ENCODE measurements at places on chromosomes 2 and 18.

GRCh38 chr2:226665306-226665831 is 134.3 kb downstream of the IRS1 start:
- no peak for DNase-seq

DNA sequence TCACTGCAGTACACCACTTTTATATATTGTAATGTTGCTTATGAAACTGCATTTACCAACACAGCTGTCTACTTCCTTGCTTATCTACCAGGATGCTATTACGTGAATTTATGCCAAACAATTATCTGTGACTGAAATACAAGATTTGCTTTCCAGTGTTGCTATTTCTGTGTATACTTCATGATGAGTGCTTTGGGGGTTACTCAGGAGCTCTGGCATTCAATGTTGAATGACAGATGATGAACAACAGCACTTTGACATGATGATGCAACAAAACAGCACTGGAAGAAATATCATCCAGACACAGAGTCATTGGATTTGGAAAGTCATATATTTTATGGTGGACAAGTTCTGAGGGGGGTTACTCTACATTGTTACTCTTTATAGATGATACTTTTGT is 125.8 kb downstream of the NETO1 start:
- no peak for DNase-seq

DNA sequence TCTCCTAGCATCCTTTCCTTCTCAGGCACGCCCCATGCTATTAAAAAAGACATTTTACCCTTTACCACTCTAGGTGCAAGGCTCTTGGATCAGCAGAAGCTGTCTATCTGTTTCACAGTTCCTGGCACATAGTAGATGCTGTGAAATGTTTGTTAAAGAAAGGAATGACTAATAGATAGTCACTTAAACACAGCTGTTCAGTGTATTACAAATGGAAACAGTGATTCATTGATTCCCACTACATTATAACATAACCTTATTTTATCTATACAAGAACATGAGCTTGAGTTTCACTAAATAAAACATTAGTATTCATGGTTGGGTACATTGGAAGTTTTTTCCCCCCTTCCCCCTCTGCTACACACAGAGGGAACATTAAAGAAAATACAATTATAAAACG is 142.1 kb downstream of the ASXL3 start:
- no peak for DNase-seq

DNA sequence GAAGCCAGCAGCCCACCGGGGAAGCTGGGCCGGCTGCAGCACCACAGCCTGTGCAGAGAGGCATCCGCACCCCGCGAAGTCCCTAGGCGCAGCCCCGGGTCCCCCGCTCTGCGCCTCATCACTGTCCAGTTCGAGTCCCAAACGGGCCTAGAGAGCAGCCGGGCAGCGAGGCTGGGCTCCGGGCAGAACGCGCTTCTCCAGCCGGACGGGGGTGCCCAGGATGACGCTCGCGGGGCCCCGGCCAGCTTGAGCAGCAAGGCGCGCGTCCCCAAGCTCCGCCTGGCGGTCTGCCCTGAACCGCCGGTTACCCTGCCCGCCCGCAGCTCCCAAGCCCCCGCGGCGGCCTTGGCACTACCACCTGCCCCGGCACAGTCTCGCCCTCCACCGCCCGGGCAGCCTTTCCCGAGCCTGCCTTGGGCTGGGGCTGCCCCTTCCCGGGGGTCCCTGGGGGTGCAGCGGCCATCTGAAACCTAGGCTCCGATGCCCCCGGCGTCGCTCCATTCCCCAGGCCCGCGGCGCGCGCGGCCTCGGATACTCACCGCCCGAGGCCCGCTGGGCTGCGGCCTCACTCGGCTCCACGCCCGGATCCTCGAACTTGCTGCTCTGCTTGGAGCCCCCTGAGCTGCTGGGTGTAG is 591 bp downstream of the SLC16A14 start:
- DNase-seq: no peak

- DNase-seq: no peak
These were observed 10.2 kb downstream of the SP110 start for GRCh38 chr2:230209422-230210051.

Measured in stimulated activated CD8-positive, alpha-beta memory T cell treated with anti-CD3 and anti-CD28 coated beads, Interleukin-15, amount 100 ng/mL, for 1 hour (primary cell).